ENCODE measurements at places on chromosomes 13 and 19.

DNA sequence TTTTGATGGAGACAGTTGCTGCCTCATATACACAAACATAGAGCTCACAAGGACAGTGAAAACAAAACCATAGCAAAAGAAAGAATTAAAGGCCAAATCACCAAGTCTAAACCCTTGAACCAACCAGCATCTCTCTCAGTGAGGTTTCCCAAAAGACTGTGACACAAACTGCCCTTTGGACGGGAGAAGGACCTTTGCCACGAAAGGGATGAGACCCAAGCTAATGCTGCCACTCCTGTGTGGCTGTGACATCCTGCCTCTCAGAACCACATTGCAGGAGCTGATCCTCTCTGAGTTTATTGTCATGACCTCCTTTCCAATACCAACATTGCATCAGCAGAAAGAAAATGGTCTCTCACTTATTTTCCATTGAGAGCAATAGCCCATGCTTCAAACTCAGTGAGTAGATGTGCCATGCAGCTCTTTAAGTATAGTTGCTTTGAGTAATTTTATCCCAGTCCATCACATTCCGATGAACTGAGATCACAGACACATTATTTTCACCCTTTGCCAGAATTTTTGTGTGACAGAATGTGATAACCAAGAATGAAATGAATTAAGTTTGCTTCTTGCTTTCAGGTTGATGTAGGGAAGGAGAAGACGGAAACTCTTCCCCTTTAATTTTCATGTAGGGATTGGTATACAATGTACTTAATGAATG is 133.5 kb upstream of the IRS2 start:
- DNase-seq: no peak

- no peak for DNase-seq
Observed at GRCh38 chr13:91356919-91357612, 9.6 kb downstream of the MIR17HG start.

GRCh38 chr19:30221176-30221575 is 151.0 kb upstream of the ZNF536 start:
- DNase-seq: no peak

GRCh38 chr13:111636271-111636670 is 315.8 kb downstream of the TEX29 start:
- no peak for DNase-seq

DNA sequence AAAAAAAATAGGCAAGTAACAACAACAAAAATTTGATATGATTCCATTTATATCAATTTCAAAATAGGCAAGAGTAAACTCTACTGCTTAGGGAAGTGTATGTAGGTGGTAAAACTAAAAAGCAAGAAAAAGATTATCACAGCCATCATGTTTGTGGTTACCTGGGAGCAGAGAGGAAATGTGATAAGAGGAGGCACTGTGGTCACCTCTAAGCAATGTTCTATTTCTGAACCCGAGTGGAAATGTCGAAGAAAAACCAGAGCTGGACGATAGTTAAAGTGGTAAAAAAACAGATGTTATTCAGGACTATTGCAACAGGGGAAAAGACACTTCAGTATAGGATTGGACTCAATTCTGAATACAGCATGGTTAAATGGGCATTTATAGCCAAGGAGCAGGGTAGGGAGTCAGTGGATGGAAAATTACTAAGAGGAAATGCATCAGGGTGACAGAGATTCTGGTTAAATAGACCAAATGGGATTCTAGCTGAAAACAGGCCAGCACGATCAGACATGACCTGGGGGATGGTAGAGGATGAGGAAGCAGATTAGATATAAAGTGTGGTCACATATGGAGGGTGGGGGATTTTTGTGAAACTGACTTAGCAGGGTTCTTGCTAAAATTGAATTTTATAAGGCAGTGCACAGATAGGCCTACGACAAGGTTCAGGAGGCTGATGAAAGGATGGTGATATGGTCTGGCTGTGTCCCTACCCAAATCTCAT is 6.0 kb upstream of the TEX30 start:
- DNase-seq: no peak

- DNase-seq: no peak
Observed at GRCh38 chr13:44730099-44730498, 154.0 kb upstream of the TSC22D1 start.

GRCh38 chr19:38550376-38550775 is 67.4 kb downstream of the MAP4K1 start:
- DNase-seq: no peak

- DNase-seq: no peak
Observed at GRCh38 chr19:52170863-52171320, 529 bp downstream of the ZNF836 start.

DNA sequence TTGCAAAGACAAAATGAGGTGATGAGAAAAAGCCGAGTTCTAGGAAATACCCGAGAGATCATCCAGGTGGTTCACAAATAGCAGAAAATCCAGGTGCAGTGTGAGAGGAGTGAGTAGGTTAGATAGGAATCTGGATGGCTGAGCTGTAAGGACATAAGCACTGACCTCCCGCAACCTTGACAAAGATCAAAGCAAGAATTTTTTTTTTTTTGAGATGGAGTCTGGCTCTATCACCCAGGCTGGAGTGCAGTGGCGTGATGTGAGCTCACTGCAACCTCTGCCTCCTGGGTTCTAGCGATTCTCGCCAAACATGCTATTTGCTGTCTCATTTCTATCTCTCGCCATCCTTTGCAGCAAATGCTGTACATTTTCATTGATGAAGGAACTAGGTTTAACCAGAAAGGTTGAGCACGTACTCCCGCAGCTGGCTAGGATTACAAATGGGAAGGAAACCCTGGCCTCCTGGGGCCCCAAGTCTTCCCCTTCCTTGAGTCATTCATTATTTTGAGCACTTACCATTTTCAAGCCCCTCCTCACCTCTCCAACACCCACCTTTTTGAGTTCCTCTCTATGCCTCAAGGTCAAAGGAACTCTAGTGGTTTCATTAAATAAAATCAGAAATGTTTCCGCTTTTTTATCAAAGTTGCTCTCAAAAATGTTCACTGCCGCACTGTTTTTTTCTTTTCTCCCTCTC is 38.8 kb downstream of the NLRP12 start:
- no peak for DNase-seq

DNA sequence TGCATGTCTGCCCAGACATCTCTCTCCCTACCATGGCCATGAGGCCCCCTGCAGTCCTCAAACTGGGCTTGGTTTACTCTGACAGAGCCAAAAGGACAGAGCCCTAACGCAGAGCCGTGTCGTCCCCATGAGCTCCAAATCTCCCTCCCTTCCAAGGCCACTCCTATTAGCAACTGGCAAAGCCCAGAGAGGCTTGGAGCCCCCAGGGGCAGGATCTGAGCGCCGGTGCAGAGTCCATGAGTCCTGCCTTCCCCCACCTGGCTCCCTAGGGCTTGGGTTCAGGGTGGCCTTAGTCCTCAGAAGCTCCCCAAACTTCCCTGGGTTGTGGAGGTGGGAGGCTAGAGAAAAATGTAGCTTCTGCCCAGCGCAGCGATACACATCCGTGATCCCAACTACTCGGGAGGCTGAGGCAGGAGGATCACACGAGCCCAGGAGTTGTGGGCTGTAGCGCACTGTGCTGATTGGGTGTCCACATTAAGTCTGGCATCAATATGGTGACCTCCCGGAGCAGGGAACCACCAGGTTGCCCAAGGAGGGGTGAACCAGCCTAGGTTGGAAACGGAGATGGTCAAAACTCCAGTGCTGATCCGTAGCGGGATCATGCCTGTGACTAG is 7.4 kb upstream of the PGPEP1 start:
- no peak for DNase-seq

- DNase-seq: no peak
Observed at GRCh38 chr19:912181-913079, 589 bp downstream of the R3HDM4 start.

DNA sequence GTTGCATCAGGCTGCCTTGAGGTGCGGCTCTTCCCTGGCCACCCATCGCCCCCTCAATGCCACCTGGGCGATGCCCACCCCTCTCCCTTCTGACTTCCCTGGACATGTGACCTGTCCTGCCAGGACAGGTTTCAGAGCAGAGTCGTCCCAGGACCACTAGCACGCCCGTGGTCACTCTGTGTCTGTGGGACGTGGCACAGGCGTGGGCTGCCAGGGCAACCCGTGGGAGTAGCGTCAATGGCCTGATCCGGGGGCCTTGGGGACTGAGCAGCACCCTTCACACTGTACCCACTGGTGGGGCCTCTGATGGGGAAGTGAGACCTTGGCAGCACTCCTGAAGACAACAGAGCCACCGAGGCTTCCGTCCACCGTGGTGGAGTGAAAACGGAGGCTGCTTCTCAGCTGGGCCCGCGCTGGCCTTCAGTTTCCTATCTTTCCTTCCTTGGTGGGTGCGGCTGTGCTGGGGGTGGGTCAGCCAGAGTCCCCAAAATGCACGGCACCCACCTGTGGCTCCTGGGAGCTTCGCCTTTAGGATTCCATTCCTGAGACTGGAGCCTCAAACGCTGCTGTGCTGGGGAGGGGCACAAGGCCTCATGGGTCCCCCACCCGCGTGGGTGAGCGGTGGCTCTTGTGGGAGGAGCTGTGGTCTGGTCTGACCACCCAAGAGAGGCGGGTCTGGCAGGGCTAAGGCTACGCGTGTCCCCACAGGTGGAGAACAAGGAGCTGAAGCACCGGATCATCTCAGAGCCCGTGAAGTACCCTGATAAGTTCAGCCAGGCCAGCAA is 26.7 kb upstream of the TMEM255B start:
- no peak for DNase-seq

GRCh38 chr19:7795555-7796161 is 32.6 kb downstream of the CLEC4M start:
- no peak for DNase-seq

DNA sequence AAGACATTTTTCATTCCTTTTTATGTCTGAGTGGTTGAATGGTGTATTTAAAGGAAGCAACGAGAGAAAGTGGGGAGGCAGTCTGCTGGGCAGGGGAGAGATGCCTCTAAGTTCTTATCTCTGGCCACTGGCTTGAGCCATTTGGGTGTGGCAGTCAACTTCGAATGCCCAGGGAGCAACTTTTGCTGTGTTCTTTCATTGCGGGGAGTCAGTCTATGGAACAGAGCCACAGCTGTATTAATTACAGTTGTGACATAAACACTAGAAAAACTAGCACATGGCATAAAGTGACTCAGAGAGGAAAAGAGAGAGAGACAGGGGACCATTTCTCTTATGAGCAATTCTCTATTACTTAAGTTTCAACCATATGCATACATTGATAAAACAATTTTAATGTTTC is 40.4 kb upstream of the PDCD5 start:
- no peak for DNase-seq

DNA sequence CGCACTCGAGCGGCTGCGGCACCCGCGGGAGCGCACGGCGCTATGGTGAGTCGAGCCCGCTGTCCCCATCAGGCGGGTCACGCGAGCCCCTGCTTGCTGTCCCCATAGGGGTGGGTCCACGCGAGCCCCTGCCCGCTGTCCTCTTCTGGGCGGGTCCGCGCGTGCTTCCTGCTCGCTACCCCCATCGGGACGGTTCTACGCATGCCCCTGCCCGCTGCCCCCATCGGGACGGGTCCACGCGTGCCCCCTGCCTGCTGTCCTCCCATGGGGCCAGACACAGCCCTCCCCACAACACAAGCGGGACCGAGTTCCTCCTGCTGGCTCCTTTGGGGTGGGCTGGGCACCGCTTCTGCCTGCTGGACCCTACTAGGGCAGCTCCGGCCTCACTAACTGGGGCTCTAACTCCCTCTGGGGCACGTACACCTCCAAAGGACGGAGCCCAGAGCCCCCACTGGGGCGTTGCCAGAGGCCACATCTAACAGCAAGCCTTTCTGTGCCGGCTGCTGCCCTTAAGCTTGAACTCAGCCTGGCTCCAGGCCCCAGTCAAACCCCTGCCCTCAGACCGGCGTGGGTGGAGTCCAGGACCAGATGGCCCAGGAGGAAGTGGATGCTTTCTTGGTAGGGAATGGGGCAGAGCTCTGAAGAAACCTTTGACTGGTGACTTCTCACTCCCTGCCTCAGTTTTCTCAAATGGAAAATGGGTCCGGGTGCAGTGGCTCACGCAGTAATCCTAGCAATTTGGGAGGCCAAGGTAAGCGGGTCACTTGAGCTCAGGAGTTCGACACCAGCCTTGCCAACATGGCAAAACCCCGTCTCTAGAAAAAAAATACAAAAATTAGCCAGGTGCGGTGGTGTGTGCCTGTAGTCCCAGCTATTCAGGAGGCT is 722 bp downstream of the COLGALT1 start:
- peak; percentile 64 for DNase-seq

GRCh38 chr19:35451338-35452096 is 3.5 kb downstream of the FFAR2 start:
- DNase-seq: no peak

DNA sequence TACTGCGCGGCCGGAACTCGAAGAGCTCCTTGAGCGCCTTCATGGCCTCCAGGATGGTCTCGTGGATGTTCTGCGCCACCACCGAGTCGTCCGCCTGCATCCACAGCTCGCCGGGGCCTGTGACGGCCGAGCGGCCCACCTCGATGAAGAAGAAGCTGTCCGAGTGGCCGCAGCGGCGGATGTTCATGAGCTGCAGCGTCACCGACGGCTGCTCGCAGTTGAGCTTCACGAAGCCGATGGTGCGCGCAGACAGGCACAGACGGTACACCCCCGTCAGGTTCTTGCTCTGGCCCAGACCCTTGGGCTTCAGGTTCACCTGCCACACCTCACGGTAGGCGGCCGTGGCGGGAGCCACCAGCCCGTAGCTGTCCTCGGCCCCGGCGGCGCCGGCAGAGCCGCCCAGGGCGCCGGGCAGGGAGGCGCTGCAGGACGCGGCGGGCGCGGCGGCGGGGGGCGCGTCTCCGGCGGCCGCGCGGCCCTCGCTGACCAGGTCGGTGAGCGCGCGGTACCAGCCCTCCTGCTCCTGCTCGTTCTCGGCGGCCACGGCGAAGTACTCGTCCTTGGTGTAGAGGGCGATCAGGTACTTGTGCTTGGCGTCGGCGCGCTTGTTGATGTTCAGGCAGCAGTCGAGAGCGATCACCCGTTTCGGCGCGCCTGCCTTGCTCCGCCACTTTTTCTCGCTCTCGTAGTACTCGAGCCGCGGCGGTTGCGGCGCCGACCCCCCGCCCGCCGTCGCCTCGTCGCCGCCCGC is 1.1 kb downstream of the IRS2 start:
- no peak for DNase-seq

- no peak for DNase-seq
Observed at GRCh38 chr13:79463604-79464003, 17.4 kb upstream of the NDFIP2 start.

GRCh38 chr13:38103851-38104250 is 234.3 kb upstream of the TRPC4 start:
- DNase-seq: no peak

DNA sequence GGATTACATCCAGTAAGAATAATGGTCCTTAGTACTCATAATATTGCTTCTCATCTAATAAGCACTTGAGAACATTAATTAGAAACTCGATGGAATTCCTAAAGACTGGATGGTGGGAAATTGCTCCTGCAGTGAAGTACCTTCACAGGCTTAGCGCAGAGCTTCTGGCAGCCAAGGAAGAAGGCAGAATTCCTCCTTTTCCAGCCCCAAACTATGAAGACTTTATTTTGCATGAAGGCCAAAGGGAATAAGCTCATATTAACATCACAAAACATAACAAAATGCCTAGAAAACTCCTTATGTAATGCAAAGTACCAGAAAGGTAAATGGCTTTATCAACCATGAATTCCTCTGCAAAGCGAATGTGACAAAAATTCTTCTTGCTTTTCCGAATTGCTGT is 336.1 kb downstream of the DNAJC15 start:
- no peak for DNase-seq

- DNase-seq: no peak
Observed at GRCh38 chr13:43030548-43030947, 7.2 kb downstream of the DNAJC15 start.
